Chondrocyte (in vitro differentiated cells): ENCODE measurements at places on chromosomes 11 and 22.

GRCh38 chr11:118434553-118435289 lies 1.6 kb upstream of the KMT2A start:
- DNase-seq = no peak

GRCh38 chr22:46150655-46151477 lies 540 bp downstream of the PPARA start:
- peak; percentile 95 for DNase-seq

DNA sequence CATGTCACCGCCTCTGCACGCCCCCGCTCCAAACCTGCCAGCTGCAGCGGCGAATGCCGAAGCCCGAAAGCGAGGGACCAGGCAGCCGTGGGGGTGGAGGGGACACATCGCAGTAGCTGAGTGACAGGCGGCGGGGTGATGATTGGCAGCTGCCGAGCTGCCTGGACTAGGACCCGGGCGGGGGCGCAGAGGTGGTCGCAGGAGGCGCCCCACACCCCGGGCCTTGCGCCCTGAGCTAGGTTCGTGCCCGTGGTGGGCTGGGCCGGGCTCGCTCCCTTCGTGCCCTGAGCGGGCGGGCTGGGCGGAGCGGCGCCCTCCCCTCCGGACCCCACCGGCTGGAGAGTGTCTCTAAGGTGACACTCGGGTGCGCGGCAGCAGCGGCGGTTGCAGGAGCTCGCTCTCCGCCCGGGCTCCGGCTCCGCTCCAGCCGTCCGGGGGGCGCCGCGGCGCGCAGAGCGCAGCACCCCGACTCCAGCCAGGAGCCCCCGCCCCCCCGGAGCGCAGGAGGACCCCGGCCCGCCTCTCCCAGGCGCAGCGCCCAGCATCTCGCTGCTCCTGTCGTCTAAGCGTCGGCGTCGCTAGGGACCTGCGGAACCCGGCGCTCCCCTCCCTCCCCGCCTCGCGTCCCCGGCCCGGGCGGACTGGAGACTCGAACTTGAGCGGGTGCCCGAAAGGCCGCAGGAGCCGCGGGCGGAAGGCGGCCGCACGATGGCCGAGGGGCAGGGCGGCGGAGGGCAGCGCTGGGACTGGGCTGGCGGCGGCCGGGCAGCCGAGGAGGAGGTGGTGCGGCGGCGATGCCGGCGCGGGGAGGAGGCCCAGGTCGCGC lies 14.5 kb upstream of the DGKZ start:
- DNase-seq = no peak

DNA sequence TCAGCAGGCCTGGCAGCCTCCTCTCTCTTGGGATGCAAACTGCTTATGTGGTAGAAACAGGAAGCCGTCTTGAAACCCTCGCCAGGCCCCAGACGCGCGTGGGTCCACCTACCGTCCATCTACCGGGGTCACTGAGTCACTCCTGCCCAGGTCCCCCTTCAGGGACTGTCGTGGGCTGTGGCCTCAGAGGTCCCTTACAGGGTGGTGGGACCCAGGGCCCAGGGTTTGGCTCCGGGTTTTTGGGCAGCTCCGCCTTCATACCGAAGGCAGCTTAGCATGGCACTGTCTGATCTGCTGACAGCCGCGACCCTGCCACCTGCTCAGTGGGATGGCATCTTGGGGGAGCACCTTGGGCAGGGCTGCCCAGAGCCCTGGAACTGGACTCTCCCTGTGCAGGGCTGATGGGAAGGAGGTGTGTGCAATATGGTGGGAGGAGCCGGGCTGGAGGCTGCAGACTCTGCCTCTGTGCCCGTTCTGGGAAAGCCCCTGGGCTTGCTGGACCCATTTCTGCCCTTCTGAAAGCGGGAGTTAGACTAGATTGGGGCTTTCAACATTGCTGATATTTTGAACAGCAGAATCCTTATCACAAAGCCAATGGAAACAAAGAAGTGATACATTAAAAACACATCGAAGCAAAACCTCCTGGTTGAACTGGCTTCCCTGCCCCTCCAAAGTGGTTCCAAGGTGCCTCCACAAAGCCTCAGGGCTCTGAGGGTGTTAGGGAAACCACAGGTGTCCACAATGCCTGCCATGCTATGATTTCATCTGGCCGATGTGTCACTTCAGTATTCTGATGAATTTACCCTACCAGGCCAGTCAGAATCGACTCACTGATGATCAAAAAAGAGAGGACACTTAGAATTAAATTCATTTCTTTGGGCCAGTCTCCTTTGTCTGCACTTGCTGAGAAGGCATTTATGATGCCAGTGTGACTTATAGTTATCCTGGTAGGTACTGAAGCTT lies 316.5 kb downstream of the KIRREL3 start:
- DNase-seq = peak; percentile 79

- no peak for DNase-seq
Observed at GRCh38 chr11:43937434-43938411, 4.7 kb upstream of the C11orf96 start.

GRCh38 chr11:44813401-44813800 lies 86.6 kb downstream of the TSPAN18 start:
- no peak for DNase-seq

DNA sequence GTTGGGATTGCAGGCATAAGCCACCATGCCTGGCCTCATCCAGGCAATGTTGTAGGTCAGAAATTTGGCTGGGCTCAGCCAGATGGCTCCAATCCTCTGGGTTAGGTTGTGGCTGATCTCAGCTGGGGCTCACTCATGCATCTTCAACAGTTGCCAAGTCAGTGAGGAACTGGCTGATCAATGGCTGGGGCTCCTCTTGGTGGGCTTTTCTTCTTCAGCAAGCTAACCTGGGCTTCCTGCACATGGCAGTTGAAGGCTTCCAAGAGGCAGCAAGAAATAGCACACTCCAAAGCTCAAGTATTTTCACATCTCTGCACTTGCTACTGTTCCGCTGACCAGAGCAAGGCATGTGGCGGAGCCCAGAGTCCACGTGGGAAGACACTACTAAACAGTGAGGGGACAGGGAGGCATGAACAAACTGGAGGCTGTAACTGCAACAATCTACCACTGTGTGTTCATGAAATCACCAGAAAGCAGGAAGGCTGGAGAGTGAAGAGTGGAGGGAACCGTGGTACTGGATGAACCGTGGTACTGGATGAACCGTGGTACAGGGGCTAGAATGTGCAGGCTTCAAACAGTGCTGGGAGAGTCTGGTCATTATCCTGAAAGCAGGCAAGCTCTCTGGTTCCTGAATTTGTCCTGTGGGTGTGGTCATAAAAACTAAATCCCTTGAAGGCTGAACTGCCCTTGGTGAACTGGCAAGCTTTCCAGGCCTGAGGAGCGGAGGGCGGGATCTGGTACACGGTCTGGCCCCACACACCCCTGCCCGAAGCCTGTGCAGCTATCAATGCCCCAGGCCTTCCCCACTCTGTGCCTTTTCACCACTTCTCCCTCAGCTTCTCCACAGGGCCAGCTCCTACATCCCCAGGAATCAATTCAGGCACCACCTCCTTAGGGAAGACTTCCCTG lies 20.2 kb downstream of the CHST1 start:
- no peak for DNase-seq

GRCh38 chr11:60938500-60938899 lies 13.5 kb downstream of the SLC15A3 start:
- DNase-seq = no peak

DNA sequence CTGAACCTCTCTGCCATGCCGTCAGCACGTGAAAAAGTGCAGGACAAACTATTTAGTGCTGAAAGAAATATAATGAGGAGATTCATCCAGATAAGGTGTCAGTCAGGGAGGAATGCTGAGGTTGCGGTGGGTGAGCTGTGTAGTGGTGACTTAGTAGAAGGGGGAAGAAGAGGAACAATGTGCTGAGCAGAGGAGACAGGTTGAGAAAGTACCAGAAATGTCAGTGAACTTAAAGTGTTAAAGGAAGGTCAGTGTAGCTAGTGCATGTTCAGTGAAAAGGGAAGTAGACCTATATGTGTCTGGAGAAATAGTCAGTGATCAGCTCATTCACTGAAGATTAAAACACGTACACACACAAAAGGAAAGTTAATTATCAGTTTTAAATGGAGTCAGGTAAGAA lies 237.6 kb upstream of the CCDC179 start:
- no peak for DNase-seq

GRCh38 chr11:8384199-8384821 lies 120.6 kb upstream of the LMO1 start:
- DNase-seq = no peak

DNA sequence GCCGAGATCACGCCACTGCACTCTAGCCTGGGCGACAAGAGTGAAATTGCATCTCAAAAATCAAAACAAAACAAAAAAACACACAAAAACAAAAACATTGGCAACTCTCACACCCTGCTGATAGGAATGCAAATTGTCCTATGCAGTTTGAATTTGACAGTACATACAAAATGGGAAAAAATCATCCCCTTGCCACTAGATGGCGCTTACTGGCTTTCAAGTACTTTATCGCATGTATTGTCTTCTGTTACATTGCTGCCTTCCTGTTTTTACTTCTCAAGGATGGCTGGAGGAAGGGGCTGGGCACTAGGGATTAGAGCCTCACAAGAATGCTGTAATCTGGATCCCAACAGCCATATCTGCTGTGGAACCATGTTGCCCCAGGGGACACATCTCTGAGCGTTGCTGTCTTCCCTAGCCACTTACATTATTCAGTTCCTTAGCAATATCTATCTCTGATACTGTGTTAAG lies 59.4 kb upstream of the A4GALT start:
- DNase-seq = no peak

- no peak for DNase-seq
Observed at GRCh38 chr11:134224710-134225664, 516 bp downstream of the VPS26B start.

- no peak for DNase-seq
Observed at GRCh38 chr11:94722735-94723134, 45.4 kb upstream of the AMOTL1 start.

DNA sequence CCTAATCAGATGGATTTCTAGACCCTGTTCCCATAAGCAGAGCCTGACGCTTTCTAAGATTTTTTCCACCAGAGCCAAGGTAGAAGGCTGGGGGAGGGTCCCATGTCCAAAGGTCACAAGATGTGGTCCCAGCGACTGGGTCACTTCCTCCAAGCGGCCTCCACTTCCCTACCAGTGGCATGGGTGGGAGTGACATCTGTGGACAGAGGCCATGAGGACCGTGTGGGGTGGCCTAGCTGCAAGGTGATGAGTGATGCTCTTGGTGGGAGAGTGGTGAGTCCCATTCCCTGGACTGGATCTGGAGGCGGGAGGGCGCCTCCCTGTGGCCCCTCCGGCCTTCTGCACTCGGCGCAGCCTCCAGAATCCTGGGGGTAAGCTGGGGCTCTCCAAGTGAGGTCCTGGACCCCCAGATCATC lies 32.4 kb upstream of the PRR5 start:
- DNase-seq = no peak

- DNase-seq = no peak
Observed at GRCh38 chr11:33942954-33943353, 51.1 kb upstream of the LMO2 start.

DNA sequence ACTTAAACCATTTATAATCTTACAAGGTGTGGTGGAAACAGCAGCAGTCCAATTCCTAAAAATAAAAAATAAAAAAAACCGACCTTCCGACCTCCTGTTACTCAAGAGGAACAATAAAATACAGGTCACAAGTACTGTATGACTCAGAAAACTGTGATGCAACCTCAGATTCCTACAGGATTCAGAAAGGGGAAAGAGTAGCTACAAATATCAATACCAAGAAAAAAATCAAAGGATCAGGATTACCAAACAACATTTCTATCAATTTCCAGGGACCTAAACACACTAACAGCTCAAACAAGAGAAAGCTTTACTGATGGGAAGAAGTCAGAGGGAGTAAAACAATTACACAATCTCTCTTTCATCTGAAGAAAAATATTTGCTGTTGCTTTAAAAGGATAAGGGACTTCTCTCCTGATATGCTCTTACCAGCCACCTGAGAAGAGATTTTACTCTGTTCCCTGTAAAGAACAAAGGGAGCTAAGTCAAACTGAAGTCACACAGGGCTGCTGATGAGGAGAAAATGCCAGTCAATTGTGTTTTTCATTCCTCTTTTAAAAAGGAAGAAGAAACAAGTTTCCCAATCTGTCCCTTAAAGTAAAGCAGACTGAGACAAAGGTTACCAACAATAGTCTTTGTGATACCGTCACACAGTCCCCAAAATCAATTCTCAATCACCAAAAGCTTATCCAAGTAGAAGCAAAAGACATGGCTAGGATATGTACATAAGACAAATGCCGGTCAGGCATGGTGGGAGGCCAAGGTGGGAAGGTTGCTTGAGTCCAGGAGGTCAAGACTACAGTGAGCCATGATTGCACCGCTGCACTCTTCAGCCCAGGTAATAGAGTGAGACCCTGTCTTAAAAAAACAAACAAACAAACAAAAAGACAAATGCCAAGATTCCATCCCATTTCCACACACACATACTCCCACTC lies 39.3 kb downstream of the AMBRA1 start:
- no peak for DNase-seq

DNA sequence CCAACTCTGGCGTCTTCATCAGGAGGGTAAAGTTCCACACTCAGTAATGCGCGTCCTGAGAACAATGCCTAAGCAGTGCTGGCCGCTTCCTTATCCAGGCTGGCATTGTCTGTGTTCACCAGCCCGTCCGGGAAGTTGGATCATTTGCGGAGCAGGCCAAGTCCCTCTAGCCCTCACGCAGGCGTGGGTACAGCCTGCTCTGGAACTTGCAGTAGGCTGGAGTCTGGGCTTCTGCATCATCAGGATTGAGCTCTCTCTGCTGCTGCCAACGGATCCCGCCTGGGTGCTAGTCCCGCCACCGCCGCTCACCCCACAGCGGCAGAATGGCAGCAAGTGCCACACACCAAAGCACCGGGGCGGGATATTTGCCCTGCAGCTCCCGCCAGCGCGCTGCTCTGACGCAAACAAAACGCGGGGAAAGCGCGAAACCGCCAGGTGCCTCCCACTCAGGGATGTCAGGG lies 29.0 kb downstream of the GLYATL1 start:
- DNase-seq = no peak

DNA sequence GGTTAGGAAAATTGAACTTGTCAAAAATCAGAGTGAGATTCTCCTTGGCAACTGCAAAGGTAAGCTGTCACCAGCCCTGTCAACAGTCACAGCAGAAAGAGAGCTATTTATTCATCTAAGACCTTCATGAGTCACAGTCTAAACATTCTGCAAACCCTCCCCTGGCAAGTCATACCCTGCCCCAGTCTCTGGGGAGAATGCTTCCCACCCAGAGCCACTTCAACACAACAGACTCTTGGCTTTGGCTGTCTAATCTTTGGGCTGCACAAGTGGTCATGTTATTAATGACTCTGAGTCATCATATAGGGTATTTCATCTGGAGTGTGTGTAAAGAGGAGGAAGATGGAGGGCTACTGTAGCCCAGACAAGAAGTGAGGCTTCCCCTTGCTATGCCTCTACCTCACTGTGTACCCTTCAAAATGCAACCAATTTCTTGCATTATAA lies 153.4 kb downstream of the CCDC34 start:
- DNase-seq = no peak

DNA sequence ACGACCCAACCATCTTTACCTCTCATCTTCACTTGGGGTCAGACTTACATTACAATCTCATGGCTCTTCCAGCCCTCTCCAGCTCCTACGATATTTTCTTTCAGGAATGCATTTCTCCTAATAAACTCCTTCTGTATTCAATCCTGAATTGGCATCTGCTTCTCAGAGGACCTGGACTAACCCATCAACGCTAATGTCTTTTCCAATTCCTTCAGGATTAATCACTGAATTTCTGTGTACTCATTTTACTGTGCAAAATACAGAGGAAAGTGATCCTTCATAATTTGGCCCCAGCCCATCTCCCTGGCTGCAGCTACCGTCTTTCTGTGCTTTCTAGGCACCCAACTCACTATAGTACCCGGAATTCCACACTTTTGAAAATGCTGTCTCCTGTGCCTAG lies 239.2 kb downstream of the METTL15 start:
- no peak for DNase-seq

GRCh38 chr11:67664696-67665540 lies 9.5 kb downstream of the ALDH3B2 start:
- DNase-seq = peak; percentile 64

GRCh38 chr11:88689548-88690240 lies 352.2 kb upstream of the CTSC start:
- no peak for DNase-seq
